ENCODE measurements at places on chromosomes 3 and 15. TPM values are rescaled to one million over a fixed set of nuclear protein-coding genes. Genes with fewer than 3 reads are reported as not detected.

SEMA3B gene
- 0.36 TPM for total RNA-seq

RGMA gene
- 0.30 TPM for total RNA-seq

DNA sequence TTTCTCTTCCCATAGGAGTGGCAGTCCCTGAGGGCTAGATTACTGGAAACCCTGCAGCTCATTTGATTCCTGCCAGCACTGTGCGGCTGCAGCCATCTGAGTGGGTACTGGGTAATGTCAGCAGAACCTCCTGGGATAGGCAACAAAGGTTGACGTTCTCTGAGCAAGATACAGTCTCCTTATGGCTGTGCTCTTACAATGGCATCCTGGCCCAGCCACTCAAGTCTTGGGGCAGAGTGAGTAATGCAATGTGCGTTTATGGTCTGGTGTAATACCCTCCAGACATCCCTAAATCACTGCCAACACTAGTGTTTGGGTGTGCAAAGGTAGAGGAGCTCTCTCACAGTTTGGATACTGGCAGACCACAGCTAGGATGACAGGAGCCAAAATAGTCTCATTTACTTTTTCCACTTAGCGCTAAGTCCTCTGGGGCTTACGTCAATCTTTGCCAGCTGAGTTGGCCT, 775.8 kb downstream of the ZNF385D start:
- no peak overlapping the region for H3K4me3 ChIP-seq
- no peak overlapping the region for H3K27ac ChIP-seq
- H3K27me3 ChIP-seq, result no peaks in the 10 kb centered on the region
- H3K36me3 ChIP-seq, result no peaks in the 10 kb centered on the region
- no peaks in the 10 kb centered on the region for H3K4me1 ChIP-seq

DNA sequence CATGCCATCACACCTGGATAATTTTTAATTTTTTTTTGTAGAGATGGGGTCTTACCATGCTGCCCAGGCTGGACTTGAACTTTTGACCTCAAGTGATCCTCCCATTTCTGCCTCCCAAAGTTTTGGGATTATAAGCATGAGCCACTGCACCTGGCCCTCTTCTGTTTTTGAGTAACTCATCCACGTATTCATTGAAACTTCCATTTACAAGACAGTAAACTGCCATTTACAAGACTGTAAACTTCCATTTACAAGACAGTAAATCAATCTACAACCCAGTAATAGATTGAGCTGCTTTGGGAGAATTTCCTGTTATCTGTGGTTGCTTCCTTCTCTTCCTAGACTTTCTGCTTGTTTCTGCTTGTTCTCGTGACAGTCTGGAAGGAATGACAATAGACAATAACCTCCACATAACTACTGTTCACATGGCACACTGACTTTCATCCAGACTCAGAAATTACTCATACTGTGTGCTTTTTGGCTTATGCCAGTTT, 114.7 kb upstream of the CCNL1 start:
- H3K27me3 ChIP-seq, result no peaks in the 10 kb centered on the region
- no peak overlapping the region for H3K4me3 ChIP-seq
- no peak overlapping the region for H3K27ac ChIP-seq
- no peaks in the 10 kb centered on the region for H3K36me3 ChIP-seq
- no peaks in the 10 kb centered on the region for H3K4me1 ChIP-seq

DNA sequence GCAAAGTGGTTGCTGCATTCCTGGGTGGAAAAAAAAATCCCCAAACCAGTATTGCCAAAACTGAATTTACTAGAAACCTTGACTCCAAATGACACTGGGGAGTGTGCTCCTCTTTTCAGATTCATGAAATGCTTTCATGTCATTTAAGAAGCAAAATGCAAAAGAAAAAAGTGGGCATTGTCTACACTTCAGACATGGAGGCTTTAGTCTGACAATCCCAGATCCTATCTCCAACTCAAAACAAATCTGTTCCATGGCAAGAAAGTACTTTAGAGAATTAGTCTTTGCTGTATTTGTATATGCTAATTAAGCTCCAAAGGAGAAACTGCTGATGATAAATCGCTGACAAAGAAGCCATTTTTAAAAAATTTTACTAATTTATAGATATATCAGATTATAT, 366.7 kb downstream of the MAGI1 start:
- no peak overlapping the region for H3K27ac ChIP-seq
- H3K36me3 ChIP-seq, result no peaks in the 10 kb centered on the region
- DNase-seq, result no peak
- no peaks in the 10 kb centered on the region for H3K27me3 ChIP-seq

GNAI2 gene
- 448 TPM for total RNA-seq

- H3K4me3 ChIP-seq, result no peak overlapping the region
- no peaks in the 10 kb centered on the region for H3K4me1 ChIP-seq
- H3K36me3 ChIP-seq, result no peaks in the 10 kb centered on the region
- H3K27me3 ChIP-seq, result no peaks in the 10 kb centered on the region
- DNase-seq, result no peak
Measured at GRCh38 chr3:38723569-38724391, 74.3 kb upstream of the SCN5A start.

TIMMDC1 gene
- 72.9 TPM for total RNA-seq

DNA sequence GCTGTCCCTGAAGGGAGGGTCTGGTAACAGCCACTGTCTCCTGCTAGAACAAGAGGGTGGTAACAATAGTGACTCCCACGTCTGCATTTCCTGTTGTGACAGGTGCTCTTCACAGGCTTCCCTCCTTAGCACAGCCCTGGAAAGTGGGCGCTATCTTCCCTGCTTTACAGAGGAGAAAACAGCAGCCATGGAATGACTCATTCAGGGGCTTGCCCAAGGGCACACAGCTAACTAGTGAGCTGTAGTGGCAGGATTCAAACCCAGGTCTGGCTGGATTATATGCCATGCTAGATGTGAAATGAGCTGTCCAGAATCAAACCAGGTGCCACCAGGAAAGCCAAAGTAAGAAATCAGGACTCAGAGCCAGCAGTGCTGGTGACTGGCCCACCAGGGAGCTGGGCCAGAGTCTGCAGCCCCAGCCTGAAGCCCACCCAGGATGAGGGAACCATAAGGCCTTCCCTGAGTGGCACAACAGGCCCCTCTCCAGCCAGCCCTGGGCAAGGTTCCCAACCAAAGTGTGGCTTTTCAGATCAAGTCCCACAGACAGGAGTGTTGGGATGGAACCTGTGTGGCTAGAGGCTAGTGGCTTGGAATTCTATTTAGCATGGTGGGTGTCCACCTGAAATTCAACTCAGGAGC, 102.4 kb downstream of the ETFA start:
- H3K36me3 ChIP-seq, result peaks cover 4% of the 10 kb centered on the region
- no peak for DNase-seq
- no peak overlapping the region for H3K4me3 ChIP-seq
- no peaks in the 10 kb centered on the region for H3K4me1 ChIP-seq
- no peak overlapping the region for H3K27ac ChIP-seq

DNA sequence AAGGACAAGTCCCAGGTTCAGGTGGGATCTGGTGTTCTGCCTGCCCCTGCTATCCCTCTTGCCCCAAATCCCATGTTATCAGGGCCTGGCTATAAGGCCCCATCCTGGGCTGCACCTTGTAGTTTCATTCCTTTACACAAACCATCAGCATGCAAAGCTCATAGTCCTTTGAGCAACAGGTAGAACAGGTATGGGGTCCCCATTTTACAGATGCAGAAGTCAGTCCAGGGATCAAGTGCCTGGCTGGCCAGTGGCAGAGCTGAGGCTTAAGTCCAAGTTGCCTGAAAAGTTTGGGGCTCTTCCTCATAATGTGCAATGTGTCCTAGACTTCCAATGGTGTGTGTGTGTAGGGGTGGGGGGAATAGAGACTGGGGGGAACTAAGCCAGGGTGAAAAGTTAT, 11.9 kb downstream of the RBPMS2 start:
- no peak for DNase-seq
- no peak overlapping the region for H3K4me3 ChIP-seq
- H3K27me3 ChIP-seq, result no peaks in the 10 kb centered on the region
- no peak overlapping the region for H3K27ac ChIP-seq

CERS3 gene
- total RNA-seq, result 0.34 TPM

- no peak overlapping the region for H3K27ac ChIP-seq
- H3K36me3 ChIP-seq, result no peaks in the 10 kb centered on the region
- no peaks in the 10 kb centered on the region for H3K4me1 ChIP-seq
- H3K27me3 ChIP-seq, result no peaks in the 10 kb centered on the region
Measured at GRCh38 chr3:54321520-54321919, 199.2 kb downstream of the CACNA2D3 start.

DNA sequence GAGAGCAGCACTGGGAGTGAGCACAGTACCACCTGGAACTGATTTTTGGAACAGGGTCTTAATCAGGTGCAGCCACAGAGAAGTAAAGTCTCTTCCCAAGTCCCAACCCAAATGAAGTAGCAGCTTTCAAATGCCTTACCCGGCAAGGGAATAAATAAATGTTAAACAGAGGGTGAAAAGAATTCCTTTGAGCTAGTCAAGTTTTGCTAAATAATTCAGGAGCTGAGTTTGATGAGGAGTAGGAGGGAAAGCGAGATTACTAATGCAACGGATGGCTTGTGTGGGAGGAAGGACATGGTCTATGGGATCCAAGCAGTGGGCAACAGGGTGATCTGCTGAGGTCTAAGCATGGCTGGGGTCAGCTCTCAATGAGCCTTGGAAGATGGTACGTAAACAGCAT, 204.5 kb upstream of the ST8SIA2 start:
- peaks cover 7% of the 10 kb centered on the region for H3K27me3 ChIP-seq
- H3K36me3 ChIP-seq, result no peaks in the 10 kb centered on the region
- H3K4me1 ChIP-seq, result no peaks in the 10 kb centered on the region
- H3K4me3 ChIP-seq, result no peak overlapping the region
- no peak overlapping the region for H3K27ac ChIP-seq
